Karpas-422 (cell line): ENCODE measurements at places on chromosomes 2 and 18. TPM values are rescaled to one million over a fixed set of nuclear protein-coding genes. Genes with fewer than 3 reads are reported as not detected.
A peak's percentile ranks its signal among the peaks of the same experiment; 100 is the strongest.

GRCh38 chr18:70116949-70117348 is 88.5 kb downstream of the RTTN start:
- DNase-seq, result no peak

- DNase-seq, result no peak
Measured at GRCh38 chr2:141820893-141821292, 309.9 kb downstream of the LRP1B start.

DNA sequence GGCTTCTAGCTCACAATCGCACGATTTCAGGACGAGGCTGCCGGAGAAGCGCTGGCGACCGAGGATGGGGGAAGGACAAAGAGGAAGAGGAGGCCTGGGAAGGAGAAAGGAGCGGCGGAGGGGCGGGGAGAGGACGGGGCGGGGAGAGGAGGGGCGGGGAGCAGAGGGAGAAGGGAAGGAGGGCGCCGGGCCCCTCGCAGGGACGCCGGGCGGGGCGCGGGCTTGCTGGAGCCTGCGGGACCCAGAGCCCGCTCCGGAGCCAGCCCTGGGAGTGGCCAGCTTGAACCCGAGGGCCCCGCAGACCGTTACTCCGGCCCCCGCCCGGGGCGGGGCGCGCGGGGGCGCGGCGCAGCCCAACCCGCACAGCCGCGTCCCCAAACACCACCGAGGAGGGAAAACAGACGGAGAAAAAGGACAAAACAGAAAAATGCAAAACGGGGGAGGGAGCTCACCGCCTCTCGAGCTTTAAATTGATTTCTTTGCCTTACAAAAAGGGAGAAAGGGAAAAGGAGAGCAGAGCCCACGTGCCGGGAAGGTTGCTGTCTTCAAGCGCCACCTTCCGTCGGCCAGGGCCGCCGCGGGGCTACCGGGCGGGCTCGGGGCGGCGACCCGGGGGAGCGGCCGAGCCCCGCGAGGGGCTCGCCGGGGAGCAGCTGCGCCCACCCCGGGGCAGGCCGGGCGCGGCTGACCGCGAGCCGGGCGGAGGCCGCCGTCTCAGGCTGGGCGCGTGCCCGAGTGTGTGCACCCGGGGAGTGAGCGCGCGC is 781 bp upstream of the SOX11 start:
- DNase-seq, result no peak

DNA sequence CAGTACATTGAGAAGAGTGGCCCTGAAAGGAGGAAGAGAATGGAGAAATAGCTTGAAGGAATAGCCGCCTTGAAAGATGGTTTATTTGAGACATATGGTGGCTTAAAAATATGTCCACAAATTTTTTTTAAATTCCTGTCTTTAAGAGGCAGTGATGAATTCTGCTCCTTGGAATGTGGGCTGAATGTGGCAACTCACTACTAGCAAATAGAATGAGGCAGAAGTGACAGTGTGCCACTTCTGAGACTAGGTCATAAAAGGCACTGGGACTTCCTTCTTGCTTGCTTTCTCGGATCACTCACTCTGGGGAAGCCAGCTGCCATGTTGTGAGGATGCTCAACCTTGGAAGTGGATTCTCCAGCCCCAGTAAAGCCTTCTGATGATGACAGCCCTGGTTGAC is 67.0 kb downstream of the FAM161A start:
- no peak for DNase-seq

- no peak for DNase-seq
Measured at GRCh38 chr18:2714140-2714539, 58.6 kb downstream of the SMCHD1 start.

- no peak for DNase-seq
Measured at GRCh38 chr18:28766027-28766426, 589.1 kb upstream of the CDH2 start.

DNA sequence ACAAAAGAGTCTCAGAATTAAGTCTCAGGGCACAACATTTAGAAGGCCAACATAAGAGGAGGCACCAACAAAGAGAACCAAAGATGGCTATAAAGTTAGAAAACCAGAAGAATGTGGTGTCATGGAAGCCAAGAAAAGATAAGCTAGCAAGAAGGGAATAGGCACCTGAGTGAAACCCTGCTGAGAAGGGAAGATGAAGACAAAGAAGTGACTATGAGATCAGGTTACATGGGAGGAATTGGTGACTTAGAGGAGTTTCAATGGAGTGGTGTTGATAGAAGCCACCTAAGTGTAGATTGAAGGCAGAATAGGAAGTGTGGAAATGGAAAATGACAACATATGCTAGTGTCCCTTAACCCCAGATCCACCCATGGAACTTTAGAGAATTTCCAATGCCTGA is 327.6 kb upstream of the KCNJ3 start:
- DNase-seq, result no peak

DNA sequence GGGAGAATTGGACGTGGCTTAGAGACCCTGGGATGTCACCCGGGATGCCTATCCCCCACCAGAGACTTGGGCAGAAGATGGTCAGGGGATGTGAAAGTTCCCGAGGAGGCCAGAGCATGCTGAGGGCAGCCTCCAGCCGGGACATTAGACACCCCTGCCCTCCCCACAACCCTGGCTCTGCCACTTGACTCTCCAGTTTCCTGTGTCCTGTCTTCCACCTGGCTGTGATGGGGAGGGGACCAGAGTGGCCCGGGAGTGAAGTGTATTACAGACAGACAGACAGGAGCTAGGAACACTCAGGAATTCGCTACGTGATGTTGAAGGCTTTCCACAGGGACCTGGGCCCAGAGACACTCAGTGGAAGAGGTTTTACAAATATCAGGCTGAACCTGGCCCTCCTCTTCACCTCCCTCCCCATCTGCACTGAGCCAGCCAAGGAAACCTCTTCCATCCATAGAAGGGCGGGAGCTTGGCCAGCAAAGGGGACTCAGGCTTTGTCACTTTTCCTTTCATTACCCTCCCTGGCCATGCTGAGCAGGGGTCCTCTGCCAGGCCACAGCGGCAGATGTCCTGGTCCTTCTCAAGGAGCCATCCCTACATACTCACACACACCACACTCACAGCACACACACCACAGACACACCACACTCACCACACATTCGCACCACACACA is 60.7 kb downstream of the SDC1 start:
- DNase-seq, result no peak

- no peak for DNase-seq
Measured at GRCh38 chr2:68157002-68157401, 686 bp upstream of the PNO1 start.

DNA sequence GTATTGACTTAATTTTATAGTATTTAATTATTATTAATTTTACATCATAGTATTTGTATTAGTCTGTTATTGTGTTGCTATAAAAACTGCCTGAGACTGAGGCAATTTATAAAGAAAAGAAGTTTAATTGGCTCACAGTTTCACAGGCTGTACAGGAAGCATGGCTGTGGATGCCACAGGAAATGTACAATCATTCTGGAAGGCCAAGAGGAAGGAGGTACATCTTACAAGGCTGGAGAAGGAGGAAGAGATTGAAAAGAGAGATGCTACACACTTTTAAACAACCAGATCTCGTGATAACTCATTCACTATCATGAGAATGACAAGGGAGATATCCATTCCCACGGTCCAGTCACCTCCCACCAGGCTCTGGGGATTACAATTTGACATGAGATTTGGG is 2019.4 kb upstream of the PIK3C3 start:
- no peak for DNase-seq

- DNase-seq, result no peak
Measured at GRCh38 chr2:156306821-156307220, 25.7 kb downstream of the NR4A2 start.

- no peak for DNase-seq
Measured at GRCh38 chr2:176285321-176285720, 16.1 kb downstream of the MTX2 start.

- DNase-seq, result no peak
Measured at GRCh38 chr18:44945888-44946401, 265.3 kb downstream of the SETBP1 start.

DNA sequence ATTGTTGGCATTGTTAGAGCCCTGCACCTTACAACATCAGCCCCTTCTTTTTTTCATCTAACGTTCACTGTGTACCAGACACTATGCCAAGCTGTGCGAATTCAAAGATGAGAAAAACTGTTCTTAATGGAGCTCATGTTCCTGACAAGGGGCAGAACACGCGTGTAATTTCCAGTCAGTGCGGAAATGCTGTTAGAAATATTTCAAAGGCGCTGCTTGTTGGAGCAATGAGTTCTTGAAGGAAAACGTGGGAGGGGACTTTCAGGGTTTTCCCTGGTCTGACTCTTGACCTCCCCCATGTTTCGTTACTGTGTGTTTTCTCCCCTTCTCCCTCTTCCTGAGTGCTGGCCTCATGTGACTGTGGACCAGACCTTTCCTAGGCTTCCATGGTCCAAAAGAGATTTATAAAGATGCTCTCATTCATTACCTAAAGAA is 1.5 kb downstream of the MTHFD2 start:
- DNase-seq, result peak; percentile 48

- DNase-seq, result no peak
Measured at GRCh38 chr2:67243919-67244318, 153.2 kb upstream of the ETAA1 start.

DNA sequence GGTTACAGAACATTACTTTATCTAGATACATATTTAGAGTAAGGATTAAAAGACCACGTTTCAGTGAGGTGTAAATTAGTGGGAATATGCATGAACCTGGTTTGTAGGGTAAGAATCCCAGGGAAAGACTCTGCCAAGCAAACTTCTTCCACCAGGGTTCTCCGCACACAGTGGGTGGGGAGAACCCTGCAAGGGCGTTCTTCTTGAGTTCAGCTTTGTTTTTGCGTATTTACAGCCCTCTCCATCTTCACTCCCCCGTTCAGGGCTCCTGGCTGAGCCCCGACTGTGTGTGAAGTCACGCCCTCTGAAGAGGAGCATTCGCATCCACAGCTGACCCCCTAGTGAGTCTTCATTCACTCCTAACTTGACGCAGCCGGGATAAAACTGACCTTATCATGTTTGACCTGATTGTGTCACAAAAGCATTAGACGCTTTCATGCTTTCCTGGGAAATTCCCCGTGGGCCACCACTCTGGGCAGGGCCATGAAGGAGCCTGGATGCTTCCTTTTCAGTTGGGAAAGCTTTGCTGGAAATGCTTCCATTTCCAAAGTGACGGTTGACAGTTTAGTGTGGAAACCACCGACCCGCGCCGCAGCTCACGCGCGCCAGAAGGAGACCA is 1.0 kb downstream of the ALKAL2 start:
- no peak for DNase-seq

GRCh38 chr2:222442665-222443064 is 18.3 kb downstream of the SGPP2 start:
- no peak for DNase-seq

GRCh38 chr18:13539843-13540476 is 186.4 kb downstream of the FAM210A start:
- no peak for DNase-seq

DNA sequence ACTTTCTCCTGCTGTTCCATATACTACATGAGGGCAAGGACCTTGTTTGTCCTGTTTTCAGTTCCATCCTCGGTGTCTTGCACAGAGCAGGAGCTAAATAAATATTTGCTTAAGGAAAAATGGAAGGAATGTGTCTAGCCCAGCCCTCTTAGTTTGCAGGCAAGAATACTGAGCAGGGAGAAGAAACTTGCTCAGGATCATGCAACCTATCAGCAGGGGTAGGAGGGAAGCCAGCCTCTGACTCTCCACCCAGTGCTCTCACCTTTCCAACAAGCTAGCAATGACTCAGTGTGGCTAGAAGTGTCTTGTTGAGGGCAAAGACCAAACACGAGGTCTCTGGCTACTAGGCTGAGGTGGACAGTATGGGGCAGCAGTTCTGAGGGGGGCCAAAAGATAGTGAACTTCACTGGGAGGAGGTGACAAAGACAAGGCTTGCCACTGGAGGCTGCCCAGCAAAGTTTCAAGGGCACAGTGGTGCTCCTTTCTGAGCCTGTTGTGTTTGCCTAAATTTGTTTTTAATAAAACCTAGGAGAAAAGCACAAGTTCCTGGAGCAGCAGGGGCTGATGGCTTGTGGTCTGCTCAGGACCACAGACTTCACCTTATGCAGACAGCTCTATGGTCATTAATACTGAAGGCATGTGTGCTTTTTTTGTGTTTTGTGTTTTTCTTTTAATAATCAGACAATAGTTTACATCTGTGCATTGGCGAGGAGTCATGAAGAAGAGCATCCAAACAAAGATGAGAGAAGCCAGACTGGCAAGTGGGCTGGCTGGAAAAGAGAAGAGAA is 49.1 kb upstream of the CTAGE1 start:
- no peak for DNase-seq

- no peak for DNase-seq
Measured at GRCh38 chr18:2431806-2432205, 139.5 kb downstream of the METTL4 start.

DNA sequence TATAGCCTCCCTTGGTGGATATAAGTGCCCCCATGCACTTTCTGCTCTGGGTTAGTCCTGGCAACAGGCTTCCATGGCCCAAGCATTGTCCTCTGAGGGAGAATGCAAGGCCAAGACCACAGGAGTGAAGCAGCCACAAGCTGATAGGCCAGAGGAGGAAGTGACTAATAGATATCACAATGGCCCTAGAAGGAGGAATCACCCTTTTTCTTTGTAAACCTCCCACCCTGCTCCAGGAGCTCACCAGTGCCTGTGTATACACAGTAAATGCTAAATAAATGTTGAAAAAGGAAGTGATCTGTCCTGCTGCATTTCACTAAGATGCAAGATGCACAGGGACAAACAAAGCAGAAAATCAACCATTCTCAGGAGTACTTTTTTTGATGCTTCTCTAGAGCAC is 49.7 kb upstream of the ABCA12 start:
- DNase-seq, result no peak

DNA sequence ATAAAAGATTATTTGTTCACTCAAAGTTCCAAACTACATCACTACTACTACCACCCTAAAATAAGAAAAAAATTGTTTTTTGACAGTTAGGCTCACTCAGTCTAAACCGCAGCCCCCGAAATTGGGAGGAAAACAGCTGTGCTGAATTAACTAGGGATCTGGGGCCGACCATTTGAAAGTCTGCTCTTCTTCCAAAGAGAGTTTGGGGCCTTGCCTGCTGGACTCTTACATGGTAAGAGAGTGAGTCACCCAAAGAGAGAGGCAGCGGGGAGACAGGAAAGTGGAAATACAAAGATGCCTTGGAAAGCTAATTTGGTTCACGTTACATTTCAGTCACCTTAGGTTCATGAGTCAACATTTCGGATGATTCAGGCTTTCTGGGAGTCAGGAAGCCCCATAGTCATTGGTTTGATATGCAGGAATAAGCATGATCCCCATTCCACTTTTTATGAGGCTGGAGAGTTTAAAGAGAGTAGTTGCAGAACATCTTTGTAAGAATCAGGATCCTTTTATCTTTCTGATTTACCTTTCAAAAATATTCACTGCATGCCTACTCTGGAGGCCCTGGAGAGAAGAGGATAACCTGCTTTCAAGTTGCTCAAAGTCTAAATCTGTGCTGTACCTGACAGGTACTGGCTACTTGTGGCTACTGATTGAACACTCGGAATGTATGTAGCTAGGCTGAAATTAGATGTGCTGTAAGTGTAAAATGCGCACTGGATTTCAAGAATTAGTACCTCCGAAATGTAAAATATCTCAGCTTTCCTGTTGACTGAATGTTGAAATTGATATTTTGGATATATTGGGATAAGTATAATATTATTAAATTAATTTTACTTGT is 995 bp upstream of the RTN4 start:
- peak; percentile 66 for DNase-seq

The NEU4 gene
- total RNA-seq, result not detected in 2 replicates

The ARMC9 gene
- total RNA-seq, result 7.7 and 11.5 TPM in 2 replicates

The PLA2R1 gene
- total RNA-seq, result not detected in 2 replicates

The HJURP gene
- total RNA-seq, result 16.5 and 29.0 TPM in 2 replicates

The TEX44 gene
- total RNA-seq, result not detected in 2 replicates
